T-helper 2 cell (primary cell): ENCODE measurements at places on chromosomes 5 and 9.

GRCh38 chr5:40486437-40487275 is 193.1 kb upstream of the PTGER4 start:
- peak; percentile 99 for DNase-seq

- no peak for DNase-seq
Observed at GRCh38 chr5:78527054-78527859, 121.3 kb downstream of the LHFPL2 start.

DNA sequence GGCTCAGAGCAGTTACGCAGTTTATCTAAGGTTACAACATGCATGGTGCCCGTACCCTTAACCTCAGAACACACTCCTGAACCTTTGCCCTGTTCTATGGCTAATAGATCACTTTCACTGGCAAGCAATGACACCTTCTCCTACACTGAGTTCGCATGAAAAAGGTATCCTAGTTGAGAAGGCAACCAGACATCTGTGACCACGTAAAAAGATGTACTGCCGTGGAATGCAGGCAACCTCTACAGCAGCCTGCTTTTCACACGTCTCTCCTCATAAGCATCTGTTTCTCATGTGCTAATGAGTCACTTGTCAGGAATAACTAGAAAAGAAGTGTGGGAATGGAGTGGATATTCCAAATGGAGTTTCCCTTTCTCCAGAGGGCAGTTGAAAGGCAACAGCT is 71.4 kb downstream of the FBXO38 start:
- no peak for DNase-seq

GRCh38 chr9:18569941-18570630 is 96.1 kb downstream of the ADAMTSL1 start:
- DNase-seq = no peak

GRCh38 chr9:89942643-89943042 is 337.8 kb downstream of the GADD45G start:
- no peak for DNase-seq

- no peak for DNase-seq
Observed at GRCh38 chr5:36796155-36796554, 80.4 kb upstream of the NIPBL start.

- no peak for DNase-seq
Observed at GRCh38 chr5:72503888-72504491, 3.2 kb downstream of the ZNF366 start.
